Germinal center (tissue), 1 donor: ENCODE measurements at places on chromosomes 6 and 20.

DNA sequence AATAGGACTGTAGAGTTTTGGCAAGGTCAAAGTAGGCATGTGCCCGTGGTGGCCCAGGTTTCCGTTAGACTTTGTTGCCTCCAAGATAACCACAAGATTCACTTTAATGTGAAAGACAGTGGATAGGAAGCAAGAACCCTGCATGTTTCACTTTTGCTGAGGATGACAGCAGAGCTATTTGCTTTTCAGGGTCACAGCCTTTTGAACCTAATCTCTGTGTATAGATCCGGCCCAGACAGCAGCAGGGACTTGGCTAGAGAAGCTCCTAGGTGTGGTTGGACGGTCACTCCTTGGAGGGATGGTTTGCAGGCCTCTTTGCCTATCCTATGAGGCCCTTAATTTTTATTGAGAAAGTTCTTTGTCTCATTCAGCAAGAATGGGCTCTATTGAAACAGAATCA, 538.8 kb downstream of the HACE1 start:
- DNase-seq, result no peak

GRCh38 chr20:55569084-55569483, 436.2 kb downstream of the CBLN4 start:
- no peak for DNase-seq

DNA sequence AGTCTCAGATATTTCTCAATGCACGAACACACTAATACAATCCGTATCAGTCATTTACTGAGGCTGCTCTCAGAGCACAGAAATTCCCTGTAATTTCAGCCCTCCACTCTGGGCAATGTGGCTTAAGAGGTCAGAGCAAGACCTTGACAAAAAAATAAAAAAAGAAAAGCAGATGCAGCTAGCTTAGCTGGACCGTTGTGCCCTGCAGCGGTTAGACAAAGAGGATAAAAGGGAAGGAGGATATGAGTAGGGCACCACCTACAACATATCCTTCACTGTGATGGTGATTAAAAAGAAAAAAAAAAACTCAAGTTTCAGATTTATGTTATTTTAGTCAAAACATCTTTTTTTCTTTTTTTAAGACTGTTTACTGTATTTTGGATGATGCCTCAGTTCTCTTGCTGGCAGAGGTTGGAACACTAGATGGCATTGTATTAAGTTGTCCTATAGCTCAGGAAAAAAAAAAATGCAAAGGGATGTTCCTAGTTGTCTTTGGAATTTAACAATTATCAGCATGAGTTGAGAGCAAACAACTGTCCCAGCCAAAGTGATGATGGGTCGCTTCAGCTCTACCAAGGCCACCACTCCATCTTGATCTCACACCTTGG, 59.9 kb downstream of the ANKEF1 start:
- DNase-seq, result no peak

DNA sequence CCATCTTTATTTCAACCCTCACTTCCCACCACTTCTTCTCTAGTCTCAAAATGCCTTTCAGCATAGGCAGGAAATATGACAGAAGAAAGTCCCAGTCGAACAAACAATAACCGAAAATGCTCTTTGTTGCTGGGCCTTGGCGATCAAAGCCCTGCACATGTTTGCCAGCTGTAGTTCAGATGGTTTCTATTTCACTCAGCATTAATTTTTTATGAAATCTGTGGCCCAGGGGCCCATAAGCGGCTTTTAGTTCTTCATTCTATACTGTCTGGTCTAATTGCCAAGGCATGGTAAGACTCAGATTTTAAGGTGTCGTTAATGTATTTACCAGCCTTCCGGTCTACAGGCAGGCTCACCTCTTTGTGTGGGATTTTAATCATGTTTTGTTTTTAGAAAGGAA, 10.9 kb upstream of the F13A1 start:
- DNase-seq, result peak; percentile 54

GRCh38 chr6:21846541-21847451, 253.2 kb downstream of the SOX4 start:
- DNase-seq, result no peak

GRCh38 chr6:26241033-26241895, 123.7 kb upstream of the BTN3A2 start:
- no peak for DNase-seq

- DNase-seq, result no peak
These were observed 9.2 kb upstream of the DSP start for GRCh38 chr6:7532232-7532631.

DNA sequence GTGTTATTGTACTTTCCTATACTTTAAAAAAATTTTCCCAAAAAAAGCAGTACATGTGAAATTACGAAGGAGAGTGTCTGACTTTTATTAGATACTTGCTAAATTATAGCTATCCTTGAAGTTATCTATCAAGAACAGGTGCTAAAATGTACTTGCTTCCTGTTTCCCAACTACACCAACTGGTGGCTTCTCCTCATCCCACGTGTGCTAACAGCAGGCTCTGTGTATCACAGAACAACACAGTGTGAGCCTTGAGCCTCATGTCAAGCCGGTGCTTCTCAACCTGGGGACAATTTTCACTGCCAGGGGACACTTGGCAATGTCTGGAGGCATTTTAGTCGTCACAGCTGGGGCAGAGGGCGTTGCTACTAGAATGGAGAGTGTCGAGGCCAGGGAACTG, 36.2 kb upstream of the CDYL start:
- DNase-seq, result no peak

DNA sequence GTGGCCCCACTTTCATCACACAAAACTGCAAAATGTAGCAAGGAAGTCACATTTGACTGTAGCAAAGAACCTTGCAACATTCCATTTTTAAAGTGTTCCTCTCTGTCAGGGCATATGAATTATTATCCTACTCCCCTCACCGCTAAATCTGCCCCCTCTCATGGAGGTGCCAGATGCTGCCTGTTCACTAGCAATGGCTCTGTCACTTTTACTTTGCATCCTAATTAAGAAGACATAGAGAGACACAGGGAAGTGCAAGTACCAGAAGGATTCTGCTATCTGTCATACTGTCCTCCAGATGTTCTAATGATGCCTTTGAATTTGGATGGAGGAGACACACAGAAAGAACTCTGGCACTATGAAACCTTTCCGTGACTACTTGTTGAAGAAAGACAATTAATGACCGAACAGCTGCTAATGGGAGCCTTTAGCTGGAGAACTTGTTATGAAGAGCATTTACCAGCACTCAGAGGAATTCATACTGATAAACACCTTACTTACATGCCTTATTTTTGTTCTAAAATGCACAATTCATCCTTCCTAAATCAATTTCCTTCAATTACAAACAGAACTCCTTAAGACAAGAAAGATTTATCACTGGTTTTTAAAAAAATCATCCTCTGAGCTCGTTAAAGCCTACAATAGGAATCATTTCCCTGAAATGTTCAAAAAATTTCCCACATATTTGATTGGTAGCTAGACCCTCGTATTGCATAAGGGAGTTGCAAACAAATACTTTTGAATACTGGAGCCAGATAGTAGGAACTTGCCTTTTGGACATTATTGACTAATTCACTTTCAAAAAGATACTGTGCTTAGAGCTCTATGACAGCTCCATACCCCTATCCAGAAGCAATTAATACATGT, 292.6 kb downstream of the UBE3D start:
- DNase-seq, result no peak

DNA sequence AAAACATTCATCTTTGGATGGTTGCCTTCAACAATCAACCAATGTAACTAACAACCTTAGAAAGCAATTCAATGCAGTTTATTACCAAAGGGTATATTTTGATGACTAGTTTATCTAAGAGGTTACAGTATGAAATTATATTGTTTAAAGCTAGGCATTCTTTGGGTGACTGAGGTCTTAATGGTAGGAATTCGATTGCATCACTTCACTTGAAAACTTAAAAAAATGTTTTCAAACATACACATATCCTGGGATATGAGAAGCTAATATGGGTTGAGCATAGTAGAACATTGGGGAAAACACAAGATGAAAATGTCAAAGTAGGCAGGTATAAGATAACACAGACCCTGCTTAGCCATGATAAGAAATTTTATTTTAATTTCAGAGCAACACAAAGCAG, 144.6 kb upstream of the BMP5 start:
- no peak for DNase-seq

DNA sequence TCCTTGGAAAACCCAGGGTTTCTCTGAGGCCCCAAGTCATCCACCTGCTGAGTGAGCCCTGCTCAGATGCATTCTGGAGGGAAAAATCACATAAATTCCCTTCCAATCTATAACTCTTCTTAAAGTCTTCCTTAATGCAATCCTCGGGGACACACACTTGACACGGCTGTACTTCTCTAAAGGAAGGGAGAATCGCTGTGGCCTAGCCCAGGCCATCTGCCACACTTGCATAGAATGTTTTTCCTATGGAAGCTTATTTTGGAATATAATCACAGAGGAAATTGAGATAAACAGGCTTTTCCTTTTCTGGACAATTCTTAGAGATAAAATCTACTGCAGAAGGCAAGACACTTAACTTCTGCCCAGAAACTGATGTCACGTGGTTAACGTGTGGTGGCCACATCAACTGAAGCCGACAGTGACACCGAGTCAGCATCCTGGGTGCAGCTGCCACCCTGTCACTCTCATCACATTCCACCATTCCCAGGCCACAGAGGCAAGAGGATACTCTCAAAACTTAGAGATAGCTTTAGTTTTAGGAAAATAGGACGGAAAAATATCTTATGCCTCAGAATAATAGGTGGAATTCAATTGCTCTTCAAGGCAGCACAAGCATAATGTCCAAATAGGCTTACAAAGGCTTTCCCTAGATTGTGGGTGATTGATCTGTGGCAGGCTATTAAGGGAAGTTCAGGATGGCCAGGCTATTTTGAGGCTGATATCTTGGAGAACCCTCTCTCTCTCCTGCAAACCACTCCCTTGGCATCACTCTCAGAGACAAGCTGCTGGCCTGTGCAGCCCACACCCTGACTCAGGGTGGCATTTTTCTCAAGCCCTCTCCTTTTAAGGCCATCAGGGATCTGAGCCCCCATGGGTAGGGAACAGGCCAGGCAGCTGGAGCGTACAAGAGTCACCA, 29.6 kb downstream of the PSMB1 start:
- DNase-seq, result no peak

GRCh38 chr6:100404051-100404450, 60.7 kb downstream of the SIM1 start:
- DNase-seq, result no peak

GRCh38 chr6:164396071-164397047, 913.0 kb downstream of the C6orf118 start:
- no peak for DNase-seq

DNA sequence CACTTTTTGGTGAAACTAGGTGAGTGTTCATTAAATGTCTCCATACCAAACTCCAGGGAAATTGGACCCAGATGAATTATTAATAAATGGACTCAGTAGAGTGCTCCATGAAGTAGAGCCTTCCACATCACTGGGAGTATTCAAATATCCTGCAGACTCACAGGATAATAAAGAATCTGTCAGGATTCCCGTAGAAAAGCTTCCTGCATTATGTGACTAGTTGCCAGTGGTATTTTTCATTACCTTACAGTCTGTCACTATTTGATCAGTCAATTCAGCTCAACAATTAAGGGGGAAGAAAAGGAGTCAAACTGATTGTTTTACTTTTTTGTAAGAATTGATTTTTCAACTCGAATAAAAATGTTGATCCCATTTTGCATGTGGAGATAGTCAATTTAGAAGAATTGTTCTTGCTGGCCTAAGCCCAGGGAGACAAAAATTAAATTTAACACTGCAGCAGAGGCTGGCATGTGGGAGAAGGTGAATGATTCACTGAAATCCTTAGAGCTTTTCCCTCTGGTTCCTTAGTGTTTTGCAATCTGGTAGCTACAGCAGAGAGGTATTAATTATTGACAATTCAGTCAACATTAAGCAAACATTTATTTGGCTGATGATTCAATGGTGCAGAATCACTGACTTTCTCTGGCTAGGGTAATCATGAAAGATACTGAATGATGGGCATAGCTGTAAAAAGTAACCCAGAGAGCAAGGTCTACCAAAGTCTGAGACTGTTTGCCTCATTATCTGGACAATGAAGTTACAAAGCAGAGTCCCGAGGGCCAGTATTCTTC, 442.4 kb downstream of the CD83 start:
- DNase-seq, result no peak

GRCh38 chr6:156517088-156517487, 260.1 kb upstream of the ARID1B start:
- DNase-seq, result no peak

DNA sequence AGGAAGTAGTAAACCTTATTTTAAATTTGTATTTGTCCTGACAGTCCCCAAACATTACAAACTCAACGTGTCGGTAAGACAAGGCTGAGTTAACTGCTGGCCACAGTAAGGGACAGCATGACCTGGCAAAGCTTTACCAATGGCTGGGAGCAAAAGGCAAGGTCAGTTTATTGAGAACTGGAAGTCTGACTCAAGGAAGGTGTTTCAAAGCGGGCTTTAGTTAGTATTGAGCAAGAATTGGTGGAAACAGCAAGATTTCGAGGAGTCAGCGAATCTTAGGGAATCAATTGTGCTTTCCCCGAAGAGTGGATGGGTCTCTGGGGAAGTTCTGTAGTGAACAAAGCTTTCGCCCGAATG, 885 bp upstream of the GZF1 start:
- no peak for DNase-seq

GRCh38 chr20:5810800-5811422, 60.7 kb downstream of the SHLD1 start:
- no peak for DNase-seq

DNA sequence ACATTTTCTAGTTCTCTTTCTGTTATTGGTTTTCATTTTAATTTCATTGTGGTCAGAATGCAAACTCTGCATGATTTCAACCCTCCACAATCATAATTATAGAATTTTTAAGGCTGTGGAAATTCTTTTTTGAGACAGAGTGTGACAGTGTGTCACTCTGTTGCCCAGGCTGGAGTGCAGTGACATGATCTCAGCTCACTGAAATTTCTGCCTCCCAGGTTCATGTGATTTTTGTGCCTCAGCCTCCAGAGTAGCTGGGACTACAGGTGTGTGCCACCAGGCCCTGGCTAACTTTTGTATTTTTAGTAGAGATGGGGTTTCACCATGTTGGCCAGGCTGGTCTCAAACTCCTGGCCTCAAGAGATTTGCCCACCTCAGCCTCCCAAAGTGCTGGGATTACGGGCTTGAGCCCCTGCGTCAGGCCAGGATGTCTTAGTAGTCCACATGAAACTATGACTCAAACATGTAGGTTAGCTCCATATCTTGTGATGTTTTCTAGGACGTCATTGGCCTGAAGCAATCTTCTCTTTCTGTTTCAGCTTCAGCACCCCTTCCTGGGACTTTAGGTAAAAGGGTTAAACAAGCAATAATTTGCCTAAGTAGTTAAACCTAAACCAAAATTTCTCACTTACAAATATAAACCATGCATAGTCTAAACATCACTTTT, 47.4 kb upstream of the SAMD3 start:
- no peak for DNase-seq

GRCh38 chr6:142537612-142538478, 236.0 kb downstream of the ADGRG6 start:
- no peak for DNase-seq

DNA sequence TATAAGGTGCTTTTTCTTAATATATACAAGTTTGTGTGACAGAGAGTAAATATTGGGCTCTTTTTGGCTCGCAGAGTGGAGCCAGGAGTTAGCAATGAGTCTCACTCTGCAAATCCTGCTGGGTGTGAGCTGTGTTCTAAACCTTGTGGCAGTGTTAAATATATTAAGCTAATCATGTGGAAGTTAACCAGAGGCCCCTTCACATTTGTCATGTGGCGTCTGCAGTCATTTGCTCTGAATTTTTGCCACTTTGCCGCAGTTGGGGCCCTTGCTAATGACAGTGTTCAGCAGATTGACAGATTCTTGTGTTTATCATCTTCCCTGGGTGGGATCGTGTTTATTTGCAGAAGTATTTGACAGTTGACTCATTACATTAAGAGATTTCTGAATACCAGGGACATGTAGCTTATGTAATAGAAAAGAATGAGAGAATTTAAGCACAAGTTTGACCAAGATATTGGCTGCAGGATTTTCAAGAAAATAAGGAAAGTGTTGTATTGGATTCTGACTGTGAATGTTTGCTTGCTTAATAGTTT, 37.9 kb downstream of the SPATA2 start:
- DNase-seq, result no peak
